ENCODE measurements at places on chromosomes 1 and 21. TPM values are rescaled to one million over a fixed set of nuclear protein-coding genes. Genes with fewer than 3 reads are reported as not detected.

DNA sequence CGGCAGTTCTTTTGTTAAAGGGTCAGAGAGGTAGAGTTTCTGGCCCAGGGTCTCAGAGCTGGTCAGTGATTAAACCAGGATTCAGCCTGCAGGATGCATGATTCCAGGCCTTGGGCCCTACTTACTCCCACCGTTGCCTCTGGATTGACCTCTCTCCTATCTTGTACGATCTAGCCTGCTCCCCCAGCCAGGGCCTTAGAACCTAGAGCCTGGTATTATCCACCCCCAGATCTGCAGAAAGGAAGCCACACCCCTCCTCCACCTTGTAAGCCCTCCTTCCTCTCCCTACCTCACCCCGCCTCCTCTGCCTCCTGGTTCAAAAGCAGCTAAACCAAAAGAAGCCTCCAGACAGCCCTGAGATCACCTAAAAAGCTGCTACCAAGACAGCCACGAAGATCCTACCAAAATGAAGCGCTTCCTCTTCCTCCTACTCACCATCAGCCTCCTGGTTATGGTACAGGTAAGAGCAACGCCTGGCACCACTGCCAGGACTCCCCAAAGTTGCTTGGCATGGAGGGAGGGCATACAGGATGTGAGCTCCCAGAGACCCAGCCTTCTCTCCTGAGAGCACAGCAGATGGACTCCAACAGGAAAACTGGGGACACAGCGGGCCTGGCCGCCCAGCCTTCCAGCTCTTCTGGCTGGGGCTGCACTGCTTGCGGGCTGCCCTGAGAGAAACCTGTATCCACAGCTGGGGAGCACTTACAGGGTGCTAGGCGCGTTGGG lies at the start of gene CD52:
Gene CD52, plus strand, starts transcription at position 347 of the 726 bp plus-strand sequence. Its CDS starts 60 bp downstream, at position 407.
- DNase-seq: peak; percentile 27

GRCh38 chr1:56258371-56258770 lies 321.0 kb downstream of the PLPP3 start:
- no peak for DNase-seq

Gene GPR3
- total RNA-seq: 0.24 TPM

GRCh38 chr1:177171536-177172123 lies 872 bp downstream of the BRINP2 start:
- no peak for DNase-seq

Gene ADAM30
- not detected for total RNA-seq

DNA sequence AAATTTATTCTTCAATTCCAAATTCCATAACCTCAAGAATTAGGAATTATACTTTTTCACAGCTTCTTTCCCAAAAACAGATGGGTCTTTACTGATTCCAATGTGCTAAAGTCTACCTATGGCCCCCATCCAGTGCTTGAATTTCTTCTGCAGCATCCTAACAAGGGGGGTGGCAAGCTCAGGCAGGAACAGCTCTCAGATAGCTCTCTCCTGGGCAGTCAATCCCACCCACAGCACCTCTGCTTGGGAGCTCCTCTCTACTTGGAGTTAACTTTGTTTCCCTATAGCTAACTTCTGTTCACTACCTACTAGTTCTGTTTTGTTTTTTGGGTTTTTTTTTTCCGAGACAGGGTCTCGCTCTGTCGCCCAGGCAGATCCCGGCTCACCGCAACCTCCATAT lies 12.1 kb downstream of the RBBP5 start:
- DNase-seq: no peak

Gene FCER1G
- total RNA-seq: 21.5 TPM

- peak; percentile 3 for DNase-seq
Observed at GRCh38 chr1:54118704-54119103, 34.1 kb downstream of the CDCP2 start.

- peak; percentile 92 for DNase-seq
Observed at GRCh38 chr1:109640285-109640865, 15.5 kb upstream of the GSTM4 start.

DNA sequence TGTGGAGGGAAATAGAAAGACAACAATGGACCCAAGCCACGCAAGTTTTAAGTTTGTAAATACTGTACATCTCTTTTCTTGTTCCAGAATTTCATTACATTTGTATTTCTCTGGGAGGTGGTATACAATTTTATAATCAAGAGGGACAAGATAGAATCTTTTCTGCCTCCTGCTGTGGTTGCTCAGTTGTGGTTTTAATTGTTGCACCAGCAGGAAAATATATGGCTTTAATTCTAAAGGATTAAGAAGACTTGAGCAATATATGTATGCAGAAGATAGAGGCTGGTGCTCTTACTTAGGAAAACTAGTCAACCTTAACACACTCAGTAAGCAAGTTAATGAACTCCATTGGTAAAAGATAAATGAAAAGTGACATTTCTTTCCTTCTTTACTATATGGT lies 19.8 kb upstream of the ASB17 start:
- DNase-seq: no peak

- DNase-seq: no peak
Observed at GRCh38 chr1:245279346-245279745, 124.6 kb downstream of the KIF26B start.

DNA sequence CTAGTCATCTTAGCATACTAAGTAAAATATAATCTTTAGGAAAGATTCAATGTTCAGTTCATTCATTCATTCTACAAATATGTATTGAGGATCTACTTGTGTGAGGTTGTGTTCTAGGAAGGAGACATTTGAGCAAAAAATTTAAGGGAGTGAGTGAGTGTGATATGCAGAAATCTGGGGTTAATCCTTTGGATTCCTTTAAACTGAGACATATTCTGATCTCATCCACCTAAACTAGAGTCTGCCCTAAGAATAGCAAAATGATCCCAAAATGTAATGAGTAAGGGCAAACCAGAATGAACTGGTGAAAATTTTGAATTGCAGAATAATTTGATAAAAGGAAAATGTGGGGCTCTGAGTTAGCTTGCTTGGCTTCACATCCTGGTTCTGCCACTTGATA lies 8.6 kb downstream of the UBE2U start:
- no peak for DNase-seq

DNA sequence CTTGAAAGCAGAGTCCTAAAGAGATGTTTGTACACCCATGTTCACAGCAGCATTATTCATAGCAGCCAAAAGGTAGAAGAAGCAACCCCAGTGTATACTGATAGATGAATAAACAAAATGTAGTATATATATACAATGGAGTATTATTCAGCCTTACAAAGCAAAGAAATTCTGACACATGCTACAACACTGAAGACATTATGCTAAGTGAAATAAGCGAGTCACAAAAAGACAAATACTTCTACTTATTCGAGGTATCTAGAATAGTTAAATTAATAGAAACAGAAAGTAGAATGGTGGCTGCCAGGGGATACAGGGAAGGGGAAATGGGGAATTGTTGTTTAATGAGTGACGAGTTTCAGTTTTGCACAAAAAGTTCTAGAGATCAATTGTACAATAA lies 23.5 kb downstream of the COP1 start:
- DNase-seq: no peak

All from Right ventricle myocardium superior (tissue), 1 donor.